ENCODE measurements at places on chromosomes 1 and 21.

DNA sequence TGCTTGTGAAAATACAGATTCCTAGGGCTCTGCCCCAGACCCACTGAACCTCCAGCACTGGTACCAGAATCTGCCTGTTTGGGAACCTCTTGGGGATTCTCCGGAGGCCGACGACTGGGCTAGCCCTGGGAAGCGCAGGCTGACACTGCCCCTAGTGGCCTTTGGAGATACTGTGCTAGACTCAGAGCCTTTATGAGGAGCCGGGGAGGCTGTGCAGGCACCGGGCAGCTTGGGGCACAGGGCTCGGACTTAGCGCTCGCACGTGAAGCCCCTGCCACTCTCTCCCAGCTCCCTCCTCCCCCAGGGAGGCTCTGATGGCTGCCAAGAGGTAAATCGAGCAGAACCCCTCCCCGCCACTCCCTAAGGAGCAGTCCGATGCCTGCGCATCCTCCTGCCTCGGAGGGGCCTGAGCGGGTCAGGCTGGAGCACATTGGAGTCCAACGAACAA, 144.6 kb upstream of the TNR start:
- DNase-seq: peak; percentile 32

DNA sequence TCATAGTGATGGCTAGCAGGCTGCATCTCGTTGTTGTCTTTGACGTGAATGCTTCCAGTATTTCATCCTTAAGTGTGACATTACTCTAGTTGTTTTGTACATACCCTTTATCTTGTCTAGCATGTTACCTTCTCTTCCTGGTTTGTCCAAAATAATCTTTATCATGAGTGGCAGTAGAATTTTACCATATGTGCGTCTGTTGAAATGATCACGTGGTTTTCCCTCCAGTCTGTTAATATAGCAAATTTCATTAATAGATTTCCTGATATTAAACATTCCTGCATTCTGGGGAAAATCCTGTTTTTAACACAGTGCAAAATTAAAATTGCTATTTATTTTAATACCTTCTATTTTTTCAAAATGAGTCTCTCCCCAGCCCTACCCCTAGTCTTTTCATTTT, 15.6 kb downstream of the ADARB1 start:
- DNase-seq: no peak

DNA sequence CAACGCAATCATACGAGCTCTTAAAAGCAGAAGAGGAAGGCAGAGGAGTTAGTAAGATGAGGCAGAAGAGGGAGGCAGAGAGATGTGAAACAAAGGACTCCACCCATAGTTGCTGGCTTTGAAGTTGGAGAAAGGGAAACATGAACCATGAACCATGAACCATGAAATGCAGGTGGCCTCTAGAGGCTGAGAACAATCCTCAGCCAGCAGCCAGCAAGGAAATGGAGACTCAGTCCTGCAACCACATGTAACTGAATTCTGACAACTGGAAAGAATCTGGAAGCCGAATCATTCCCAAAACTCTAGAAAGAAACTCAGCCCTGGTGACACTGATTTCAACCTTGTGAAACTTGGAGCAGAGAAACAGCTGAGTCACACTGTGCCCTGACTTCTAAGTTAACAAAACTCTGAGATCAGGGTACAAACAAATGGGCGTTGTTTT, 10.1 kb downstream of the DIPK1A start:
- no peak for DNase-seq

DNA sequence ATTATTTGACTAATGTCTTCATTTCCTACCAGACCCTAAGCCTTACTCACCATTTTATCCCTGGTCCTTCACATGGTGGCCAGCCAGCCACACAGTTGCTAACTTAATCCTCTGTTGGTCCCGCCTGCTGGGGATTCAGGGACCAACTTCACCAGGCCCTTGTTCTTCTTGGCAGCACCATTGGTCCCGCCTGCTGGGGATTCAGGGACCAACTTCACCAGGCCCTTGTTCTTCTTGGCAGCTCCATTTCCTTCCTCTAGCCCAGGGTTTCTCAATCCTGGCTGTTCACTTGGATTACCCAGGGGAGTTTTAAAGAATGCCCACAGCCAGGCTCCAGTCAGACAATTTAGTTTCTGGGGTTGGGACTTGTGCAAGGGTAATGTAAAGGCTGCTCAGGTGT, 233.1 kb upstream of the CSF3R start:
- DNase-seq: no peak

DNA sequence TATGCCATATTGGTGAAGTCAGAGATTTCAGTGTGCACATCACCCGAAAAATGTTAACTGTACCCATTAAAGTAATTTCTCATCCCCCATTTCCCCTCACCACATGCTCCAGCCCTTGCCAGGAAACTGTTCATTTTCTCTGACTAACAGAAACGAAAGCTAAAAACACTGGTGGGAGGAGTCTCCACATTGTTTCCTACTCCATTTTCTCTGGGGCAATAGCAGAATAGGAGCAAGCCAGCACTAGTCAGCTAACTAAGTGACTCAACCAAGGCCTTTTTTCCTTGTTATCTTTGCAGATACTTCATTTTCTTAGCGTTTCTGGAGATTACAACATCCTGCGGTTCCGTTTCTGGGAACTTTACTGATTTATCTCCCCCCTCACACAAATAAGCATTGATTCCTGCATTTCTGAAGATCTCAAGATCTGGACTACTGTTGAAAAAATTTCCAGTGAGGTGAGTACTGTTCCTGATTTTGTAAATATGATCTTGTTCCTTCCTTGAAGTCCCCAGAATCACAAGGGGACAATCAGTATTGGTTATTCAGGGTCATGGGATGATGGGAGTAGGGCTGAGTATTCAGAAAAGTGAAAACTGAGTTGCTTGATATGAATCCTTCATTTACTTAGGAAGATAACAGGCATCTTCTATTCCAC, at the start of gene IFI16:
Gene IFI16 (plus strand): TSS at position 204 of the 658 bp plus-strand sequence. CDS start 4,774 bp downstream, outside the sequence.
- peak; percentile 95 for DNase-seq

GRCh38 chr1:214761030-214761429, 158.0 kb downstream of the CENPF start:
- no peak for DNase-seq

- no peak for DNase-seq
Measured at GRCh38 chr1:109799445-109799844, 35.7 kb upstream of the EPS8L3 start.

- no peak for DNase-seq
Measured at GRCh38 chr1:7186382-7187111, 401.3 kb downstream of the CAMTA1 start.

DNA sequence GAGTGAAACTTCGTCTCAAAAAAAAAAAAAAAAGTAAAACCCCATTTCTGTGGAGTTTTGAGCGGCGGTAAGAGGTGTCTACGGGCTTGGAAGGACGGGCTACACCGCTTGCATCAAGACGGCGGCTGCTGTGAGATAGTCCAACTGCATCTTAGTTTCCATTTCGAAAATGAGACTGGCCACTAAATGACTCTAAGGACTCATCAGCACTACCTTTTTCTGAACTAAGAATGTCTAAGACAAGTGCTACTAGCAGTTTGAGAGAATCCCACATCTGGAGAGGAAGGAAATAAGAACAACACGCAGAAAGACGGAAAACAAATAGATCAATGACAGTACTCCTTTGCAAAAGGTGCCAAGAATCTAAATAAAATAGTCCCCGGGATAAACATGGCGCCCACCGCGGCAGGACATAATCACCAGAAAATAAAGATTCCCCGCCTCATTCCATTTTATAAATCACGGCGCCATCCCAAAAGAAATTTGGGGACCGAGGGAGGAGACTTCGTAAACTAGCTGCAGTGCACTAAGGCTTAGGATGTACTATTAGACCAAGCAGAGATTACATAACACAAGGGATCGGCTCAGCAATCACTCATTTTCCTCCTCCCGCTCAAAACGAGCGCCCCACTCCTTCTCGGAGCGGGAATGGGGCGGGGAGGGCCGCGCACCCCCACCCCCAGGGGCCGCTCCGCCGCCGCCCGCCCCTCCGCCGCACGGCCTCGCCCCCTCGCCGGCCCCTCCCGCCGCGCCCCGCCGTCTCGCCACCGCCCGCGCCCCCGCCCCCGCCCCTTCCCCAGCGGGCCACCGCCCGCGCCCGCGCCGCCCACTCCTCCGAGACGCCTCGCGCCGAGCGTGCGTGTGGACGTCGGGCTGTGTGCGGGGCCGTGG, 1.1 kb downstream of the POGZ start:
- DNase-seq: peak; percentile 45

- DNase-seq: no peak
Measured at GRCh38 chr1:90763506-90763905, 46.4 kb upstream of the BARHL2 start.

DNA sequence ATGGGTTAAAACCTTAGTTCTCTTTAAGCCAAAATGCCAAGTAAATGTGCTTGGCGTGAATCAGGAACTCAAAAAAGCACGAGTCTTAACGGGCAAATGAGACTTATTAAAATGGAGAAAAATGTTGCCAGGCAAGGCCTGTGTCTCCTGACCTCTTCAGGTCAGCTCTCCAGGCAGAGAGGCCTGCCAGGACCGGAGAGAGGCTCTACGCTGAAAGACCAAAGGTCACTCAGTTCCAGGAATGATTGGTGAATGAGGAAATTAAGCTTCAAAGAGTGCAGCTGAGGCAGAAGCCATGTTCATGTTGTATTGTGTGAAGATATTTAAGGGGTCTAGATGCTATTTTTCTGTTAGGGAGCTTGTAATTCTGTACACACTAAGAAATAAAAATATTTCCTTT, 66.6 kb downstream of the SPAG17 start:
- no peak for DNase-seq

DNA sequence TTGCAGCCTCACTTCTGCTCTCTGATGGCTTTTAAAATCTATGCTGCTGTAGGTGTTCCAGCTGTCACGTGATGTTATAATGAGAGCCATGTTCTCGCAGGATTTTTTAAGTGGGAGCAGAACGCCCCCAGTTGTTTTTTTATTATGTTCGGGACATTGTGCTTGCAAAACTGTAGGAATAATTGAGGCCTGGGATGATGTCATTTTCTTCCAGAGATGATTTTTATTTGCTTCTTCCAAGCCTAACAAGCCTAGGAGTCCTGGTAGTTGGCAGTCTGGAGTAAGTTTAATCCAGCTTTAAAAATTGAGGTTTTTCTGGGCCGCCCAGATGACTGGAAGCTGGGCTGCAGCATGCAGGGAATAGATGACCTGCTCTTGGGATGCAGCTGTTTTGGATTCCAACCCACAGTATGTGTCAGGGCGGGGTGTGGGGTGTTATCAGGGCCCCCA, 34.6 kb upstream of the CHIT1 start:
- no peak for DNase-seq

GRCh38 chr21:33661146-33661545, 18.8 kb downstream of the ITSN1 start:
- DNase-seq: no peak

GRCh38 chr1:168480997-168481396, 62.8 kb downstream of the XCL2 start:
- DNase-seq: no peak

DNA sequence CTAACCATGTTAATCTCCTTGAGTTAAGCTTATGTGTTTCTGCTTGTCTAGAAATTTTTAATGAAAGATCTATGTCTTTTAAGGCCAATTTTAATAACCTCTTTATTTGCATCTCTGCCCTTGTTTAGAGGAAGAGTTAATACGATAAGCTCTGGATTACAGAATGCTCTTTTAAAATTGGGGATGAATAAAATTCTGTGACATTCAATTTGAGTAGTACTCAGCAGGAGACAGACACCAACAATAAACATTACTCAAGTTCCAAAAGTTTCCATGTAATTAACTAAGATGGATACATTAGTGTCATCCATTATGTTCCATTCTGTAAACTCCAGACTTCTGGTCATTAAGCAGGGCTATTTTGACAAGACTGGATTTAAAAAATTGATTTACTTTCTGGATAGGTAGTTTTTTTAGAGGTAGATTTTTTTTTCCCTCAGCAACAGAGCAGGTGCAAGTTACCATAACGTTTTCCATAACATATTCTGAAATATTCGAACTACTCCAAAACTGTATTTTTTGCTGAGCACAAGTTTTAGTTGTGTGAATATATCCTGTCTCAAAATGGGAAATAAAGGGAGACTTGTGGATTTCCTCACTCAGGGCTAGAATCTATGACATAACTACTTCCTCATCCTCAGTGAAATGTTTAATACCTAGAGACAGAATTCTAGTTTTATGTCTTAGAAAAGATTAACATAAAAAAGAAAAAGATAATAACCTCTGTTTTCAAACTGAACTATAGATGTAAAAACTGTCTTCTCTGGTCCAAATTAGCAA, 221.7 kb downstream of the NEGR1 start:
- peak; percentile 26 for DNase-seq

DNA sequence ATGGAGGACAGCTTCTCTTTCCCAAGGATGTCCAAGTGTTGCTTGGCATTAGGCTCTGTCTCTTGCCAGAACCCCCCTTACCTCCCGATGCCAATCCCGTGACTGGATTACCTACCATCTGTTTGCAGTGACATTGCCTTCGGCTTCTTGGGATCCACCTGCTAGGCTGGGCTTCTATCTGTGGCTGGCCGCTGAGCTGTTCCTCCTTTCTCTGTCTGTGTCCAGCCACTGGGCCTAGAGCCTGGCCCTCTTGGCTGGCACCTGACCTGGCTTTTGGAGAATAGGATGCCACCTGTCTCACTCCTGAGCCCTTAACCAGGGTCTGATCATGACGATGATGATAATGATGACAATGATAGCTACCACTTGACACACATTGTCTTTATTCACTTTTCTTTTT, 41.6 kb upstream of the STUM start:
- no peak for DNase-seq

DNA sequence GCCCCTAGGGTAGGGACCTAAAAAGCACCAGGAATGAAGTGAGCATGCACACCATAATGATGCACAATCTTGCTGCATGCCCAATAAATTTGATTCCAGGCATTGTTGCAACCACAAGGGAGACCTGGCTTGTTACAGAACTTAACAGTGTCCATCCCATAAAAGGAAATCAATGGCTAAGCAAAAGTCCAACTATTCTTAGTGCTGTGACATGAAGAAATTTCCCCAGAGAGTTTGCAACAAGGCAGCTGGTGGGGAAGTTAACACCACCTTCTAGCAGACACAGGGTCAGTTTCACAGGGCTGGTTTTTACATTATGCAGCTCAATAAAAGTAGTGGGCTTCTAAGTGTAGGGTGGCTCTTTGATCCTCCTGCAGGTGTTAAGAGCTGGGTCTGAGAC, 221.1 kb downstream of the KCNJ6 start:
- no peak for DNase-seq

- no peak for DNase-seq
Measured at GRCh38 chr1:9849691-9850441, 26.1 kb upstream of the CLSTN1 start.
